ENCODE measurements at places on chromosomes 16 and 17.
A peak's percentile ranks its signal among the peaks of the same experiment; 100 is the strongest.

DNA sequence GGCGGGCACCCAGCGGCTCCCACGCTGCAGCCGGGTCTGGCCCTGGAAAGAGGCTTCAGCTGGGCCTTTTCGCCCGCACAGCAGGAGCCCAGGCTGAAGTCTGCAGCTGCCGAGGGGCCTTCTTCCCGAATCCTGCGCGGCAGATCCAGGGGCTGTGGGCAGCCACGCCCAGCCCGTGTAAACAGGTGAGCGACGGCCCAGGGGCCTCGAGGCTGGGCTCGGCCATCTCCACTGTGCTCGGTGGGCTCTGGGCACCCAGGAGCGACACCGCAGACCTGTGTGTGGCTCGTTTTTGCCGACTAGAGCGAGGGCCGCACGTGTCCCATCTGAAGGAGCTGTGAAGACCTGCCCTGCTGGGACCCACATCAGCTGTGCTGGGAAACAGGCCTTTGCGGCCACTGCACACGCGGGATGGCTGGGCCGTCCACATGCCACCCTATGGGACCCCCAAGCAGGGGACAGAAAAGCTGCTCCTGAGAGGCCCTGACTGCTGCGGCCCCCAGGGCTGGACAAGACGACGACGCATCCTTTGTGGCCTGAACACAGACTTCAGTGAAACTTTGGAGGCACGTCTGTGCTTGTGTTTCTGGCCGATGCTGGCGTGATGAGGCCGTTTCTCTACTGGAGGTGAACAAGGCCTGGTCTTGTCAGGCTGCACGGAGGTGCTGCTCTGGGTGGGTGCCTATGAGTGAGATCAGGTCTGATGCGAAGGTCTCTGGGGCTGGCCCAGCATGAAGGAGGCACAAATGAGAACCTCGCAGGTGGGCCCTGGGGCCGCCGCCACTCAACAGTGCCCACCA is 5.2 kb upstream of the APRT start:
- no peak for DNase-seq

GRCh38 chr16:29900102-29900887 is at the start of gene ASPHD1:
TSS of gene ASPHD1 (plus strand) at chr16:29900488. CDS start at chr16:29900972, 484 bp downstream.
- peak; percentile 80 for DNase-seq

GRCh38 chr17:5958850-5959249 is 111.3 kb upstream of the WSCD1 start:
- DNase-seq = no peak

GRCh38 chr17:46832945-46833839 is 14.7 kb upstream of the WNT3 start:
- DNase-seq = no peak

GRCh38 chr16:77375396-77375795 is 59.4 kb downstream of the ADAMTS18 start:
- no peak for DNase-seq

GRCh38 chr17:41665566-41666236 is 23.0 kb upstream of the EIF1 start:
- peak; percentile 92 for DNase-seq

- DNase-seq = no peak
These were observed 58.1 kb downstream of the NDE1 start for GRCh38 chr16:15708096-15708495.

GRCh38 chr17:74745548-74746177 is 2.8 kb upstream of the NHERF1 start:
- DNase-seq = peak; percentile 22

DNA sequence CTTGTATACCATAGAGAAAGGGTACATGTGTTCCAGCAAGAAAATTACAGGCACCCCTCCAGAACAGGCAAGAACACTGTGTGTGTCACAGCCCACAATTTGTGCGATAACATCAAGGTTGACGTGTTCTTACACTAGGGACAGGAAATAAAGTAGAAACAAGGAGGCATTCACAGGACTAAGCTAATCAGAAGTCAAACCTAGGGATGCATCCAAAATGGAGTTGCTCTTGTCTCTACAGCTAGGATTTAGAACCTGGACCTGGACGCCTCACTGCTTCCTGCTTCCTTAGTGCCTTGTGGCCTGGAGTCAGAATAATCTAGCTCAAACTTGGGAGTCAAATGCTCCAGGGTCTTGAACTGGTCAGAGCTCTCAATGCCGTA is 41.3 kb downstream of the GINS3 start:
- DNase-seq = no peak

GRCh38 chr16:30372038-30372712 is 1.9 kb upstream of the TBC1D10B start:
- DNase-seq = no peak

DNA sequence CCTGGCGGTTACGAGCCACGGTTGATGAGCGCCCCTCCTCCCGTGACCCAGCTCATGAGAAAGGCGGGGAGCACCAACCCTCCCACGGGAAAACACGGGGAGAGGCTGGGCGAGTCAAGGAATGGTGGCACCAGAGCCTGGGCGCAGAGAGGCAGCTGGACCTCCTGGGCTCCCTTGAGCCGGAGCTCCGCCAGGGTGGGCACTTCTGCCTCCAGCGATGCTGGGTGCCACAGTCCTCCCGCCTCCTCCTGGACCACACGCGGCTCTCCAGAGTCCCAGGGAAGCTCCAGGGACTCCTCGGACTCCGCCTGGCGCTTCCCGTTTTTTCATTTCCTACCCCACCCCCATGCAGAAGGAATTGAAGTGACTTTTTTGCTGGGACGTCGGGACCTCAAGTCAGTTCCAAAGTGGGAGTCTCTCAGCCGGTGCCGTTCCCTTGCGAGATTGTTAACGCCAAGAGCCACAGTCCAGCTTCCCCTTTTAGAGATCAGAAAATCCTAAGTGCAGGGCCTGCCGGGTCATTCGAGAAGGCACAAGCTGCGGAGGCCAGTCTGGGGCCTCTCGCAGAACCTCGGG is 6.6 kb upstream of the CBX8 start:
- DNase-seq = no peak

GRCh38 chr16:57098188-57098841 is 5.9 kb downstream of the CPNE2 start:
- no peak for DNase-seq

- no peak for DNase-seq
These were observed 27.2 kb downstream of the MOSMO start for GRCh38 chr16:22035153-22035552.

GRCh38 chr17:74981318-74981978 is 6.0 kb upstream of the CDR2L start:
- DNase-seq = no peak

- DNase-seq = no peak
These were observed 12.3 kb downstream of the KRT9 start for GRCh38 chr17:41559548-41559947.

DNA sequence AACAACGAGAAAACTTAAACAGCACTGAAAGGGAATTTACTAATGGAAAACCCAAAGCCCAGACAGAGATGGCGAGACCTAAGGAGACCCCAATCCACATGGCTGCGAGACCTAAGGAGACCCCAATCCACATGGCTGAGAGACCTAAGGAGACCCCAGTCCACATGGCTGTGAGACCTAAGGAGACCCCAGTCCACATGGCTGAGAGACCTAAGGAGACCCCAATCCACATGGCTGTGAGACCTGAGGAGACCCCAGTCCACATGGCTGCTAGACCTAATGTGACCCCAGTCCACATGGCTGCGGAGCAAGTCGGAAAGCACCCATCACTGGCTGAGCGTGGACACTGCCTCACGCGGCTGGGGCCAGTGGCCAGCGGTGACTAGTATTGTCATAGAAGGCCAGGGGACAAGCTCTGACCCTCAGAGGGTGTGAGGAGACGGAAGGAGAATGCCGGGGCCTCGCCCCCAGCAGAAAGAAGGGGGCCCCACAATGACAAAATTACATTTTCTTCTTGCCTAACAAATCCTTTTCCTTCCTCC is 241.8 kb downstream of the C16orf95 start:
- DNase-seq = no peak

GRCh38 chr17:64651889-64652288 is 10.2 kb downstream of the SMURF2 start:
- no peak for DNase-seq

DNA sequence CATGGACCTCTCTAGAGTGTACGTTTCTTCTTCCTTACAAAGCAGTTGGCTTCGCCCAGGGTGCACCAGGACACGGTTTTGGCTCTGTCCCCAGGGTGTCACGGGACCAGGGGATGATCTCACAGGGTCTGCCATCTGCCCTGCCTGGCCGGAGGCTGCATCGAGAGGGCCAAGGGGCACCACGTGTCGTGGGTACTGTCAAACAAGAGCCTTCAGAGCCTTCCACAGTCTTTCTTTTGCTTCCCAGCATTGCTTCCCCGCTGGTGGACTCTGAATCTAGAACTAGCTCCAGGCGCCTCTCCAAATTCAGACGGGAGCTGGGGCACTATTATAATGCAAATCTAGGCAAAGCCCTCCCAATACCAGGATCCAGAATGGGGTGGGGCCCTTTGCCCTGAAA is 47.9 kb downstream of the MAPT start:
- DNase-seq = no peak

DNA sequence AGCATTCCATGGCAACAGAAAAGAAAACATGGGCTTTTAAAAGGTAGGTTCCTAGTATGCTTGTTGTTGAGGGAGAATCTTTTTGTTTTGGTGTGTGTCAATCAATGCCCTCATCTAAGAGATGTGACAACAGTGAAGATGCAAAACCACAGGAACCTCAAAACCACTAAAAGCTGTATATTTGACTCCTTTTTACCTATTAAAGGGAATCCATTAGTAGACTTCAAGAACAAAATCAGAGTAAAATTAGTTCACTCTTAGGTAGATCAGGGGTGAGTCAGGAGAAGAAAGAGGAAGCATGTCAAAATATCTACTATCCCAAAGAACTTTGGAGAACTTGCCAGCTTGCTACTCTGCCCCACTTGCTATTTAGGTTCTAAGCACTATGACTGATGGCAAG is 89.1 kb downstream of the CDK5R1 start:
- DNase-seq = peak; percentile 32

GRCh38 chr16:56113223-56113622 is 78.1 kb upstream of the GNAO1 start:
- no peak for DNase-seq

DNA sequence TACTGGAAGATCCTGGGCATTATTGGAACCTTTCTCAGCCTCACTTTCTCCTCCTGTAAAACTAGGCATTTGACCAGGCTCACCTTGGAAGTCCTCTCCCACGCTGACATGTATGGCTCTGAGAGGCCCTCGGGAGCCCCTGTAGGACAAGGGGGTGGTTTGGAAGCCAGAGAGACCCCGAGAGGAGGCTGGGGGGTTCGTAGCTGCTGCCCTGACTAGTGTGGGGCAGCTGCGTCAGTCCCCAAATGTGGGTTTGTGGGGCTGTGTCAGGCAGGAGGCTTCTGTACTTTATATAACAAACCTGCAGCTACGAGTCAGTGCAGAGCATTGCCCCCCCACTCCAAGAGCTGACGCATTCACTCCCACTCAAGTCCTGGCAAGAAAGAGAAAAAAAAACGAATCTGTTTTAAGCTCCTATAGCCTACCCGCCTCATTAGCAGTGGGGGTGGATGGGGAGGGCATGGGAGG is 1.8 kb downstream of the CX3CL1 start:
- DNase-seq = no peak

- DNase-seq = no peak
These were observed 130.8 kb downstream of the FOXL1 start for GRCh38 chr16:86709103-86709502.

DNA sequence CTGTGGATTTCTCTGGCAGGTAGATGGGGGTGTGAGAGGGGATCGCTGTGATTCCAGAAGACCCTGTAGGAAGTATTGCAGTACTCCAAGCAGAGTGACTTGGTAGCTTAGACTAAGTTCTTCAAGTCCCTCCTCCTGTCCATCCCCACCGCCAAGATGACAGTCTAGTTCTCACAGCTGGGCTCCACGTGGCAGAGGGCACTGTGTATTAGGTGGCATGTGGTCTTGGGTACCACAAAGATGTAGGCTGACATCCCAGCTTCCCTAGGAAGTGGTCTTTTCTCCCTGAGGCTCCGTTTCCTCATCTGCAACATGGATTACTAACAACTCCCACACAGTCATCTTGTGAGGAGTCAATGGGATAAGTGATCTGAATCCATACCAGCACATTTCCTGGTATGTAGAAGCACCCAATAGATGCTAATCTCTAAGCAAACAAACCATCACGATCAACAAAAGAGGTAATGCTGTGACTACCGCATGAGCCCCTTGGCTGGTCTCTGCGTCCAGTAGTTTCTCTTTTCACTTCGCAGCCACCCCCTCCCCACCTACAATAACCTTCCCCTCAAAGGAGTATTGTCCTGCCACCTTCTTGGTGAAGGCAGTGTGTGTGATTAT is 349.1 kb upstream of the EEF2KMT start:
- no peak for DNase-seq

GRCh38 chr17:65231086-65231485 is 93.9 kb downstream of the RGS9 start:
- DNase-seq = no peak

DNA sequence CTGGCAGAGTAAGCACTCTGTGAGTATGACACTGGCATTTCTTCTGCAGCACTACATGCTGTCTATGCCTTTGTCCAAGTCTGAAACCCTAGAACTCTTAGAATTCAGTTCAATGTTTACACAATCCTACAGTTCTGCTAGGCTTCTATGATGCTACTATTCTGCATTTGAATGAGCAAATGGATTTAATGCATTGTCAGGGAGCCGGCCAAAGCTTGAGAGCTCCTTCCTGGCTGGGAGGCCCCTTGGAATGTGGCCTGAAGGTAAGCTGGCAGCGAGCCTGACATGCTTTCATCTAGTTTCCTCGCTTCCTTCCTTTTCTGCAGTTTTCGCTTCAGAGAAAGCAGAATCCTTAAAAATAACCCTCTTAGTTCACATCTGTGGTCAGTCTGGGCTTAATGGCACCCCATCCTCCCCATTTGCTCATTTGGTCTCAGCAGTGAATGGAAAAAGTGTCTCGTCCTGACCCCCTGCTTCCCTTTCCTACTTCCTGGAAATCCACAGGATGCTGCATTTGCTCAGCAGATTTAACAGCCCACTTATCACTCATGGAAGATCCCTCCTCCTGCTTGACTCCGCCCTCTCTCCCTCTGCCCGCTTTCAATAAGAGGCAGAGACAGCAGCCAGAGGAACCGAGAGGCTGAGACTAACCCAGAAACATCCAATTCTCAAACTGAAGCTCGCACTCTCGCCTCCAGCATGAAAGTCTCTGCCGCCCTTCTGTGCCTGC is at the start of gene CCL2:
Gene CCL2, plus strand, starts transcription at position 635 of the 730 bp plus-strand sequence. Its CDS starts 65 bp downstream, at position 700.
- DNase-seq = no peak
